A549 treated with GW870086 at 1 μM for 4 hours (cell line): ENCODE measurements at places on chromosomes 13 and 19. TPM values are rescaled to one million over a fixed set of nuclear protein-coding genes. Genes with fewer than 3 reads are reported as not detected.

CLC gene
- total RNA-seq: not detected in 5 replicates

AMH gene
- total RNA-seq: 7.4 to 17.2 TPM (median 15.2 TPM) in 5 replicates

FRY gene
- 0.01 to 0.09 TPM (median 0.03 TPM) in 4 of 5 replicates, not detected in the other for total RNA-seq

DAND5 gene
- 0.07 to 0.32 TPM (median 0.10 TPM) in 4 of 5 replicates, not detected in the other for total RNA-seq

TGFBR3L gene
- total RNA-seq: 1.1 to 2.2 TPM (median 1.9 TPM) in 5 replicates

PGLYRP2 gene
- total RNA-seq: not detected in 5 replicates

RFPL4AL1 gene
- 0.23 to 0.49 TPM (median 0.38 TPM) in 3 of 5 replicates, not detected in the others for total RNA-seq

MYCBP2 gene
- total RNA-seq: 14.0 to 21.3 TPM (median 17.3 TPM) in 5 replicates

PROSER1 gene
- total RNA-seq: 9.1 to 12.5 TPM (median 11.3 TPM) in 5 replicates

GFY gene
- total RNA-seq: 0.08 to 0.30 TPM (median 0.14 TPM) in 5 replicates

SIGLEC11 gene
- 0.07 to 0.10 TPM in 2 of 5 replicates, not detected in the others for total RNA-seq

SLC1A5 gene
- total RNA-seq: 207 to 256 TPM (median 226 TPM) in 5 replicates

ZIC2 gene
- 5.9 to 8.9 TPM (median 6.9 TPM) in 5 replicates for total RNA-seq

CYP2A7 gene
- total RNA-seq: not detected in 5 replicates

TRAPPC6A gene
- 39.1 to 47.2 TPM (median 42.7 TPM) in 5 replicates for total RNA-seq

RSPH6A gene
- not detected in 5 replicates for total RNA-seq

PEG3 gene
- total RNA-seq: not detected in 5 replicates

LILRA2 gene
- total RNA-seq: not detected in 5 replicates

NLRP7 gene
- 0.07 TPM in 1 of 5 replicates, not detected in the others for total RNA-seq

FCGBP gene
- 0.54 to 1.1 TPM (median 0.87 TPM) in 5 replicates for total RNA-seq

KIR3DL1 gene
- not detected in 5 replicates for total RNA-seq

TMEM221 gene
- total RNA-seq: 0.26 to 0.79 TPM (median 0.68 TPM) in 5 replicates

ICAM5 gene
- total RNA-seq: 0.34 to 1.1 TPM (median 0.61 TPM) in 5 replicates

SYNGR4 gene
- total RNA-seq: 3.2 to 6.0 TPM (median 4.1 TPM) in 5 replicates

KASH5 gene
- total RNA-seq: 0.33 TPM in 1 of 5 replicates, not detected in the others

CYP4F2 gene
- 0.08 to 0.49 TPM (median 0.30 TPM) in 4 of 5 replicates, not detected in the other for total RNA-seq

TMPRSS9 gene
- total RNA-seq: 0.03 to 0.42 TPM in 2 of 5 replicates, not detected in the others

MED29 gene
- total RNA-seq: 72.5 to 75.5 TPM (median 74.8 TPM) in 5 replicates

SKA3 gene
- total RNA-seq: 11.8 to 17.0 TPM (median 13.3 TPM) in 5 replicates

ARL11 gene
- total RNA-seq: not detected in 5 replicates

LIPE gene
- total RNA-seq: 1.4 to 2.9 TPM (median 2.3 TPM) in 5 replicates
